ENCODE measurements at places on chromosomes 3 and 15.

DNA sequence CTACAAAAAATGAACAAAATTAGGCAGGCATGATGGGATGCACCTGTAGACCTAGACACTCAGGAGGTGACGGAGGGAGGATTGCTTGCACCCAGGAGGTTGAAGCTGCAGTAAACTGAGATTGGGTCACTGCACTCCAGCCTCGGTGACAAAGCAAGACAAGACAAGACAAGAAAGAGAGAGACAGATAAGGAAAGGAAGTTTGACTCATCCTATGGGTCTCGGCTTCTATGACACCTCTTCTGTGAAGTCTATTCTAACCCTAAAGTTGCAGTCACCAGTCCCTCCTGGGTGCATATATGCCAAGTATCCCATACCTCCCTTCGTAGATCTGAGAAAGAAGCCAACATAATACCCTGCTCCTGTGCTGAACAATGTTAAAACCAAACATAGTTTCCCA, 7.9 kb upstream of the ZMAT3 start:
- DNase-seq, result no peak

DNA sequence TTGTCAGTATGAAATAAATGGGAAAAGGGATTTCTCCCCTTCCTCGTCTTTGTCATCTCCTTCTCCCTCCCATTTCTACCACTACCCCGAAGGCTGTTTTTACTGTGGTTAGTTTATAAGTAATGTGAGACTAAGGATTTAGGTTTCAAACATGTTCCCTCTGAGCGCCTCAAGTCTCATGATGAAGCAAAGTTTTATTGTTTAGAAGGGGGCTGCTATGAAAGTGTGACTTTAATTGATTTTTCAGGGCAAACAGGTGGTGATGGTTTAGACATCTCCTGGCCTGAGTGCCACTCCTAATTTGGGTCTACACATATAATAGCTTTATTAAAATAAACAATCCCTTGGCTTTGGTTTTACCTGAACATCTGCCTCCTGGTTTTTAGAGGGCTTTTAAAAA, 185.5 kb downstream of the MCTP2 start:
- no peak for DNase-seq

DNA sequence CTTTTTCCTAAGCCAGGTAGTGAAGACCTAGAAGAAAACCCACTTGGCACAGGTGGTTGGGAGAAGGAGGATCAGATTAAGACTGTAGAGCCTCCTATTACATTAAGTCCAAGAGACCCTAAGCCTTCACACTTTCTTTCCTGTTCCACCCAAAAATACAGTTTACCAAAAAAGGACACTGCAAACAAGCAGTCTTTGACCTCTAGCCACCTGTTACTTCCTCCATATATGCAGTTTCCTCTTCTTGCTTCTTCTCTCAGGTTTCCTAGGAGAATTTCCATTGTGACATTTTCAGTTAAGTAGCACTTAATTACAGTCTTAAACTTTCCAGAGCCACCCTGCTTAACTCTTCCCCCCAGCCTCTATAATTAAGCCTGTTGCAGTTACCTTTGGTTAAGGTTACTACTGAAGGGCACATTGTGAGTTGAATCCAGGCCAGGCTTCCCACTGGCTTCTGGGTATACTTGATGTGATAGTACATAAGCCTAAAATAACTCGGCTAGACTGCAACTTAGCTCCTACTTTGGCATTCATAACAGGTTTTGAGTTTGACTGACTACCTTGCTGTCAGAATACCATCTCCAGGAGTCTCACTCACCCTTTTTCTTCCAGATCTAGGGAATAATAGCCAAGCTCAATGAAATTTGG, 114.2 kb upstream of the UMPS start:
- DNase-seq, result no peak

GRCh38 chr15:40430271-40430805, 10.4 kb upstream of the BAHD1 start:
- no peak for DNase-seq

GRCh38 chr3:71930056-71930991, 145.4 kb upstream of the PROK2 start:
- no peak for DNase-seq

DNA sequence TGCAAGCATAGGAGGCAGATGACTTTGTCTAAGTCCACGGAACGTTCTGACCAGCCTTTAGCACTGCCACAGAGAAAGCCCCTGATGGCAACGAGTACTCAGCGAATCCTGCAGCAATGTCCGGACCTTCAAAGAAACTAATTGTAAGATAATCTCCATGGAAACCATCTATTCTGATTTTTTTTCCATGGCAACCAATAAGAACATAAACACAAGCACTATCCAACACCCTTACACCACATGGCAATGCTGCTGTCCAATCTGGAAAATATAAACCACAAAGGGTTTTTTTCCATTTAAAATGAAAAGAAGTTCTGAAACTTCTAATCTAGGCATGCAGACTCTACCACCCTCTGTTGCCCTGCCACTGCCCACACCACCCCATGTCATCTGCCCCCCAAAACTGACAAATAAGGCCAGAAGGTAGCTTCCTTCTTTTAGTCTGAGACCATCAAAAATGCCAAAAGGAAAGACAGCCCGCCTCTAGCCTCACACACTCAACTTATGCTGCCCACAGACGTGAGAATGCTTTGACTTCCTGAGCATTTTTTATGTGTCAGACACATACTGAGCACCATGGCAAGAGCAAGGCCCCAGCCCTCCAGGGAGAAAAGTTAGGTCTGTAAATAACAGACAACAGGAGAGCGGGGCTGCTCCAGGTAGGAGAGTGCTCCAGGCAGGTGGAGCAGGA, 44.5 kb downstream of the POC1A start:
- DNase-seq, result no peak

DNA sequence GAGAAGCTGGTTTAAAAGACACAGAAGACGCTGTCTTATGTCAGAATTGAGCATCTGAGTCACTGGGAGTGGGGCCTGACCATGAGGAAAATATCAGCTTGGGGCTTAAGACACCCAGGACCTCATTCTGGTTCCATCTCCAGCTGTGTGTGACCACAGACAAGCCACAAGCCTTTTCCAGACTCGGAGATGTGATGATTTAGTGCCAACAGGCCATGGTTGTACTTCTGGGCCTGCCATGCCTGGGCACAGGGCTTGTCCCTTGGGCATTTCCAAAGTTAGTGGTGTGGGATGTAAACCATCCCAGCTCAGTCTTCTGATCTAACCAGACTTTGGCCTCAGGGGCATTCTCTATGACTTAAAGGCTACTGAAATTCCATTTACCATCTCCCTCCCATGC, 269.8 kb downstream of the RYR3 start:
- no peak for DNase-seq

DNA sequence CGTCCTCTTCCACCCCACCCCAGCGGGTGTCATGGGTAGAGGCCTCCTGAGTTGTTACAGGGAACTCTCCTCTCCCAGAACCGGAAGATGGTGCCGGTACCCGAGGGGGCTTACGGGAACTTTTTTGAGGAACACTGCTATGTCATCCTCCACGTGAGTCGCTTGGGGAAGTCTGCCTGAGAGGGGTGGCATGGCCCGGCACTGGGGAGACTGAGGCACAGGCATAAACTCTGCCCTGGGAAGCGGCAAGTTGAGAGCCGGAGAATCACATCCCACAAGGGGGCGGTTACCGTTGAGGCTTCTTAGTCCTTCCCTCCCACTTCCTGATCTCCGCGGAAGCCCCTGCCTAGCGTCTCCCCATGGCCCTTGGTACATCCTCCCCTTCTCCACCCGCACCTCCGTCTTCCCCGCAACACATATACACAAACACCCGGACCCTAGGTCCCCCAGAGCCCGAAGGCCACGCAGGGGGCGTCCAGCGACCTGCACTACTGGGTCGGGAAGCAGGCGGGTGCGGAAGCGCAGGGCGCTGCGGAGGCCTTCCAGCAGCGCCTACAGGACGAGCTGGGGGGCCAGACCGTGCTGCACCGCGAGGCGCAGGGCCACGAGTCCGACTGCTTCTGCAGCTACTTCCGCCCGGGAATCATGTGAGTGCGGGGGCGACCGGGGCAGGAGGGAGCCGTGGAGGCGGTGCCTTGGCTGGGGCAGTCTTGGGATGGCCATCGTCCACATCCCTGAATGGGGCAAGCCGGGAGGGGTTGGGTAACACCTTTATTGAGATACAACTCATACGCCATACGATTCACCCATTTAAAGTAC, 3.4 kb downstream of the VILL start:
- DNase-seq, result no peak

GRCh38 chr15:52329150-52329549, 33.5 kb upstream of the MYO5C start:
- DNase-seq, result no peak

- DNase-seq, result no peak
Observed at GRCh38 chr3:8873740-8874139, 89.5 kb downstream of the RAD18 start.

- DNase-seq, result no peak
Observed at GRCh38 chr3:160018959-160019358, 30.3 kb downstream of the IL12A start.

GRCh38 chr3:188727052-188727451, 444.7 kb upstream of the TPRG1 start:
- no peak for DNase-seq

DNA sequence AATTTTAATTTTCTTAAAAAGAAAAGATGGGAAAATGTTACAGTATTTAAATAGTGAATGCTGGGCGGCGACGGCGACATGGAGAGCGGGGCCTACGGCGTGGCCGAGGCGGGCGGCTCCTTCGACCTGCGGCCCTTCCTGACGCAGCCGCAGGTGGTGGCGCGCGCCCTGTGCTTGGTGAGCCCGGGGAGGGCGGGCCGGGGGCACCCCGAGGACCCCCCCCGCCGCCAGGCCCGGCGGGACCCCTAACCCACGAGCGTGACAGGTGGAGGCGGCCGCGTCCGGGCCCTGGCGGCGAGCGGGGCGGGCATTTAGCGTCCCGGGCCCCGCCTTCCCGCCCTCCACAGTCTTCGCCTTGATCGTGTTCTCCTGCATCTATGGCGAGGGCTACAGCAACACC, 38.4 kb upstream of the GOLGA8J start:
- DNase-seq, result no peak

DNA sequence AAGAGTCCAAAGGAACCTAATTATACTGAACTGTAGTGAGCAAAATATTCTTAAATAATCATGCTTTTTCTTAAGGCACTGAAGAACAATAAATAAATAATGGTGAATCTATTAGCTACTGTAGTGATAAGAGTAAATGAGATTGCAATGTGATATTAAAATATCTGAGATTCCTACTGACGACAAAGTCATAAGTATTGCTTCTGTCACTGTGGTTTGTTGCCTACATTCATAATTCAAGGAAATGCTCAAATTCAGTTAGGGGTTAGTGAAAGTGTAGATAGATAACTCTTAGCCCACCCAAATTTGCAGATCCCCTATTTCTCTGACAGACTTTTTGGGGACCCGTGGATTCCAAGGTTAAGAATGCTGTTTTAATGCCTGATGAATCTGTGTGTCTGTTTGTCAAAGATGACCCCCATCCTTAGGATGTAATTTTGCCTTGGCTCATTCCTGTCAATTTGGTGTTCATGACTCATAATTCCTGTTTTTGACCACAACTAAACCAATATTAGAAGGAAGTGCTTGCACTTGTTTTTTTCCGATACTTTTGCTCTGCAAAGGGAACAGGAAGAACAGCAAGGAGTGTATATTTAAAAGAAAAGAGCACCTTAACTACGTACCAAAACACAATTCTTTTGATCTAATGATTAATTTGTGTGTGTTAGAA, 86.7 kb downstream of the MAGI1 start:
- DNase-seq, result no peak

DNA sequence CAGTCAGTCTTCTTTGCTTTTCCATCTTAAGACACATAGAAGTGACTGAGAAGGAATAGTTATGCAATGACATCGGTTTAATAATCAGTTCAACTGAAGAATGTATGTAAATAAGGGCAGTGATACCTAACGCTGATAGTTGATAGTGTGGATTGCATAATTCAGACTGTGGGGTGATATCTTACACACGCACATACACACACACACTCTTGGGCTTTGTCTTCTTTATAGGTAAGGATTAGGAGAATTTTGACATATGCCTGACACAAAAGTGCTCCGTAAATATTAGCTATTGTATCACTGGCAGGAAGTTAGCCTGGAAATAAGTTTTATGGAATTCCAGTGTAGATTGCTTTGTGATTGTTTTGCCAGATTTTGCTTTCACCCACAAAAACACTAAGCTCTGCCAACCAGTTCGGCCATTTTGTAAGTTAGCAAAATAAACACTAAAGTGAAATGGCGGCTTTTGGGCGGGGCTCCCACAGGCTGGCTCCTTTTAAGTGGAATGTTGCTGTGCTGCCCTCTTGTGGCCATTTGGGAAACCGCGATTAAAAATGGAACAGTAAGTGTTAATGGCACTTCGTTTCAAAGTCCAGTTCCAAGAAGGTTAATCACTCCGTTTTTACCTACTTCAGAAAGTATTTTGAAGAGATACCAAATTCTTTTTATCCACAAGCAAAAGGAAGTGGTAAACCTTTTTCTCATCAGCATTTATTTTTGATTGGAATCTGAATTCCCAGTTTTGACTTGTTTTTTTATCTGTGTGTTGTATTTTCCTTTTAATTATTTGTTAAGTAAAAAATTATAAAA, 17.7 kb downstream of the CHD2 start:
- DNase-seq, result peak; percentile 83

DNA sequence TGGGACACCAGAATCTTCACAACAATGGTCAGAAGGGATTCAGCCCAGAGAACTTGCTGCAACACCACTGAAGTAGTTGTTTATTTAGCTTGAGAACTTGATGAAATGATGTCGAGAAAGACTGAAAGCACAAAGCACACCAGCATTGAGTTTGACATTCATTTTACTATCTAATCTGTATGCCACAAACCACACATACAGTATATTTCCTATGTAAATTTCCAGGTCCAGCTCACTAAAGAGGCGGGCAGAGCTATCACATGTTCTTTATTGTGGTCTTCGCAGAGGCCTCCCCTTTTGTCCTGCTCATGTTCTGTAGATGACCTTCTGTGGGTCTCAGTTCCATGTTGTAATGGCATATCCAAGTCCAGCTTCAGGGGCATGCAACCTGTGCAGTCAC, 10.4 kb upstream of the FMN1 start:
- no peak for DNase-seq

Measured in stimulated activated CD4-positive, alpha-beta T cell treated with anti-CD3 and anti-CD28 coated beads, Interleukin-1b, Interleukin-23, amount 100 ng/mL, for 1 hour (primary cell).